GM23248 (cell line): ENCODE measurements at places on chromosomes 5 and 9. TPM values are rescaled to one million over a fixed set of nuclear protein-coding genes. Genes with fewer than 3 reads are reported as not detected.

CLIC3 gene
- total RNA-seq, result 33.3 and 37.7 TPM in 2 replicates

DNA sequence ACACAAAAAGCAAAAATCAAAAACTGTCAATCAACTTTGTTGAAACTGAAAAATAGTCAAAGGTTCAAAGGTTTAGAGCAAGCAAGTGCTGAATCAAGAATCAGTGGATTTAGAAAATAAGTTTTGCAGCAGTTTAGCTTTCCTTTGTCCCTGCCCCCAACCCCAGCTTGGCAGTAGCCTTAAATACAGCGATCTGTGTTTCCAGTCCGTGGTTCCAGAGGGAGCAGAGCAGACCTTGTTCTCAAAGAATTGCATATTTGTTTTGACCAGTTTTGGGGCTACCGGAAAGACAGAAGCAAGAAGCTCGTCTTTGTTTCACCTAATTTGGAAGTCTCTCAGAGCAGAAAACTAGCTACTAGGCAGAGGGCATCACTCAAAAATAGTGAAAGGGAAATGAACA, 57.2 kb upstream of the PRDM9 start:
- no peak for DNase-seq

GRCh38 chr9:137761032-137761431, 116.5 kb upstream of the CACNA1B start:
- DNase-seq, result no peak

- DNase-seq, result peak; percentile 90
These were observed 55.6 kb downstream of the ARHGEF37 start for GRCh38 chr5:149636861-149637246.

- no peak for DNase-seq
These were observed 127.8 kb upstream of the CCDC180 start for GRCh38 chr9:97179616-97180015.
